Activated CD8-positive, alpha-beta memory T cell treated with anti-CD3 and anti-CD28 coated beads for 1 hour (primary cell): ENCODE measurements at places on chromosomes 5 and 9.

DNA sequence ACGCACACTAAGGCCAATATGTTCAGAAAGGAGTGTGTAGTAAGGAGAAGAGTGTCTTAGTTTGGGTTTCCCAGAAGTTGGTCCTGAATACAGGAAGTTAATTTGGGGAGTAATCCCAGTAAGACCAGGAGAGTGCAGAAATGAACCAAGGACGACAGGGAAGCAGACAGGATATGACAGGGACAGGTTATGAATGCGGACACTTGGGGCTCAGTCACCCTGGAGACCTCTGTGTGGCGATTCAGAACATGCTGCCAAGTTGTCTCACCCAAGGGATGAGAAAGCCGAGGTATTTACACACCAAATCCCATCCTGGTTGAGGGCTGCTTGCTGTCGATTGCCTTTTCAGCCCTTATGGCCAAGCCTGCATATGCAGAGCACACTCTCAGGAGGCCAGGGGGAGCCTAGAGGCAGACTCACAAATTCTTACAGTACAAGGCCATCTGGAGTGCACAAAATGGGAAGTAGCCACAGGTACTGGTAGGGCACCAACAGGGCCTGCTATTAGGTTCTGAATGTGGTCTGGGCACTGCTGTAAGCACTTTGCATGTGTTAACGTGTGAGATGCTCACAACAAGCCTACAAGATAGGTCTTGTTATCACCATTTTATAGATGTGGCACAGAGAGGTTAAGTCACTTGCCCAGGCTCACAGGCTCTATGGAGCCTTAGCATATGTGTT lies 233.1 kb upstream of the ANKRD55 start:
- DNase-seq = no peak

DNA sequence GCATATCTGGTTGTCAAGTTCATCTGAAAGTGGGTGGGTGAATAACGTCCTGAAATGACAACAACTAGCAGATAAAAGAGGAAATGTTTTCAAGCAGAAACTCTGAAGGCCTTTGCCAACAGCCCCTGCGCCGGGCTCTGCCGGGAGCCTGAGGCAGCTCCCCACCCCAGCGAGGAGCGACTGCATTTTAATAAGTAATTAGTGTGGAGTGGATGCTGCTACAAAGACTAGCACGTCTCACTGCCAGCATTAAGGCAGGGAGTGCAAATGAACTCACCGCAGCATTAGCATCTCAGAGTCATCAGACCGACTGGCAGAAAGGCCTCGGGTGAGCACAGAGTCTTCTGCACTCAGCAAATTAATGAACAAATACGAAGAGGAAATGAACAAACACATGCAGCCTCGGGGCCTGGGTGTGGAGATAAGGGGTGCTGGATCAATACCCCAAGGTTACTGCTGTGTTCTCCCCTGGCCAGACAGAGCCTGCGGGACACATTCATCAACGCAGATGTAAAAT lies 63.8 kb downstream of the VAV2 start:
- no peak for DNase-seq

DNA sequence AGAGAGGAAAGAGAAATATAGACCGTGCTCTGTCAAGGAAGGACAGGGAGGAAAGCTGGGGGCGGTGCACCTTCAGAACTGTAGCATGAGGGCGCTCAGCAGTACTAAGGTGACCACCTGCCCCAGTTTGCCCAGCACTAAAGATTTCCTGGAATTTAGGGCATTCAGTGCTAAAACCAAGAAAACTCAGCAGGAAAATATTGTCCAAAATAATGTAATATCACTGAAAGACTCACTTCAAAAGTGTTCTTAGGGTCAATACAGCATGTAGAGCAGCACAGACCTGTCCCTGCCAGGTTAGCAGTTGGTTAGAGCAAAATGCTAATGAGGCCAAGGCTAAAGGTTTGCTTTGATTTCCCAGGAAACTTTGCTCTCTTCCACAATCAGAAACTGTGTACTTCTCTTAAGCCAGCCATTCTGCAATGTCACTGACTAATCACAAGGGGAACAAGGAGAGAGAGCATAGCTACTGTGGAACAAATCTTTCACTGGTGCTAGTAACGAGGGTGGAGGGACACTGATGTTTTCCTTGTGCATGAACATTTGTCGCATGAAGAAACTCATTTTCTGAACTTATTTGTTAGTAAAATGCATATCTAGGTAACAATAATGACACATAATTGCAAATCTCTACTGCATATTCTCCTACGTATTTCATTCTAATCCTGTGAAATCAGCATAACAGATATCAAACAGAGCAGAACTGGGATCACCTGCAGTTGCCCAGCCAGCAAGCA lies 53.0 kb upstream of the GRAMD2B start:
- no peak for DNase-seq

GRCh38 chr9:108186642-108187395 lies 669.0 kb downstream of the ACTL7B start:
- no peak for DNase-seq

DNA sequence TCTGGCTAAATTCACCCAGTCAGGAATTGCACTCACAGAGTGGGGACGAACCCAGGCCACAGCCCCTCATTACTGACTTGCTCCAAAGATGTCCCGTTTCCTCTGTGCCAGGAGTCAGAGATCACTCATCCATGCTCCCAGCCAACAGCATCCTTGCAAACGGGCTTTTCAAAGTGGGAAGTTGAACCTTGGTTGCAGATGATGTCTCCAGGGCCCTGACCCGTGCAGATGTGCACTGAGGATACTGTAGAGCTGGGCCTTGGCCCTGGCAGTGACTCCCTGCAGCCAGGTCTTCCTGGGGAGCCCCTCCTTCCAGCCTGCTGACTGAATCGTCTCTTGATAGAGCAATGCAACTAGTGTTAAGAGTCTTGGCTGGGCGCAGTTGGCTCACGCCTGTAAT lies 22.3 kb downstream of the TCF7 start:
- DNase-seq = no peak

DNA sequence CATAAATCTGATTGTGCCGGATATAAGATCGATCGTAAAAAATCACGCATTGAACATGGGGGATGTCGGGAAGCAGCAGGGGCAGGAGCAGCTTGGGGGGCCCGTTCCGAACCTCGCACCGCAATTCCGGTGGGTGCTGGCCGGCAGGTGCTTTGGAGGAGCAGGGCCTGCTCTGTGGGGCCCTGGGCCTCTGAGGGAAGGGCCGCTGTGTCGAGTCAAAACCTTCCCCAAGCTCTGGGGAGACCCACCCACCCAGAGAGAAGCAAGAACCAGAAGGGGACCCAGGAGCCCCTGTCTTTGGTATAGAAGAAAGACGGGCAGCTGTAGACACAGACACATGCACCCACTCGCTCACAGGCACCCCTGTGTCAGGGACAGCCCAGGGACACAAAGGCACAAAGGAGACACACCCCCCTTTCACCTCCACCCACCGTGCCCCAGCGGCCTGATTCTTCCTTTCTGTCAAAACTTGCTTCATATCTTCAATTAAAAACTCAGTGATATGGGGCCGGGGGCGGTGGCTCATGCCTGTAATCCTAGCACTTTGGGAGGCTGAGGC lies 49.4 kb upstream of the ZBTB43 start:
- no peak for DNase-seq

DNA sequence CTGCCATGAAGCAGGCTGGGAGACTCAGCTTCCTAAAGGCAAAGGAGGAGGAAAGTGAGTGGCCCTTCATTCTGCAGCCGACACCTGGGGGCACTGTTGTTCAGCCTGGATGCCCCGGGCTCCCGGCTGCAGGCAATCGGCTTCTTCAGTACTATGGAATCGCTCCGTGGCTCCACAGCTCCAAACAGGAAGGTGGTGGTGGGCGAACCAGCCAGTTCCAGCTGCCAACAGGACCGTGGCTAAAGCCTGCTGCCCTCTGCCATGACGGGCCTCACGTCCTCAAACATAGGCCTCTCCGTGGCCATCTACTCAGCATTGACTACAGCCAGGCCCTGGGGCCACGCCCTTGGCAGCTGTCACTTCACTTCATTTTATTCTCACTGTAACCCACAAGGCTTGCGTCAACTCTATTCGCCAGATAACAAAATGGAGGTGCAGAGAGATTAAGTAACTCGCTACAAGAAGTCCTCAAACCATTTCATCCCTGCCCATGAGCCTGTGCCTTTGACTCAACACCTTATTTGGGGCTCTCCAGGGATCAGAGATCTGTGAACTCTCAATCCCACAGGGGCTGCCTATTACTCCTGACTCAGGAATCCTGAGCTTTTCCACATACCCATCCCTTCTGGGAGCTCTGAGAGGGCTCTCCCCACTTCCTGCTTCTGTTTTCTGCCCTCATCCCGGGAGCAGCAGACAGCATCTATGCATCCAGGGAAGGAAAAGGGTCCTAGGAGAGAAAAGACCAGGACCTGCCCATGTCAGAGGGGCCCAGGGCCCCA lies 38.0 kb downstream of the PAX5 start:
- DNase-seq = peak; percentile 8
